Fibroblast of the aortic adventitia (primary cell): ENCODE measurements at places on chromosomes 2 and 18.

DNA sequence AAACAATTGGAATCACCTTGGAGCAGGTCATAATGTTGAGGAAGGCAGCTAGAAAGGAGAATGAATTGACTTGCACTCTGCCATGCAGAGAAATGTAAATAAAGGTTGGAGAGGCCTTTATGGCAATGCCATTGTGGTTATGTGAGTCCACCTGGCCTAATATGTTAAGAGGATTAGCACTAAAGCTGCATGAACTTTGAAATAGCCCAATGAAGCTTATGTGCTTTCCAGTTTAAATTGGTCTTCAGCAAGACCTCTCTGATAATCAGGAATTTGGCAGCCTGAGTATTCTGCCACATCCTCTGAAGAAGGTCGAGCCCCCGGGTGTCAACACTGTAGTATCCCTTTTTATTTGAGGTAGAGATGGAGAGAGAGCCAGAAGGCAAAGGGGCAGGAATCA lies 464.9 kb downstream of the CDH2 start:
- DNase-seq: no peak

GRCh38 chr2:104332731-104333130 lies 521.2 kb upstream of the POU3F3 start:
- DNase-seq: no peak

GRCh38 chr18:59957957-59958356 lies 58.2 kb downstream of the PMAIP1 start:
- peak; percentile 52 for DNase-seq

GRCh38 chr2:199855812-199856211 lies 4.8 kb upstream of the FTCDNL1 start:
- no peak for DNase-seq

GRCh38 chr2:150019063-150019462 lies 431.5 kb upstream of the MMADHC start:
- DNase-seq: no peak

DNA sequence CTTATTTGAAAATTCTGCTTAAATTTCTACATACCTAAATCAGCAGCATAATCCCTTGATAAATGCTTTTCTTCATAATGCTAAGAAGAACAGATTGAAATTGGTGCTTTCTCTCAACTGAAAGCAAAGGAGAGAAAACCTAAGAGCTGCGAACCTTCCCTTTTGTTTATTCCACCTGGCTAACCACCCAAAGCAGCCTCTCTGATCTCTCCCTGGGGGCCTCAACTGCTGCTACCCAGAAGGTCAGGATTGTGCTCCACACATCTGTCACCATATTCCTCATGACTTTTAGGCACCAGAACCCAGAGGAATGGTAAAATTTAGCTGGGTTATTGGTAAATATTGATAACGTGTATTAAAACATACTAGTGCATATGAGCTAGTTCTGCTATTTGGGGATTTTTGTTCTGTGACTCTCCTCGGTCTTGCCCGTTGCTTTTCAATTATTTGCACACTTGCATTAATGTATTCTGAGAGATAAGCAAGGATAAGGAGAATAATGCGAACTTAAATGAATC lies 334.1 kb downstream of the RIT2 start:
- DNase-seq: no peak

GRCh38 chr18:3725115-3725514 lies 275.1 kb downstream of the TGIF1 start:
- DNase-seq: no peak

GRCh38 chr2:164810843-164811242 lies 30.8 kb downstream of the COBLL1 start:
- DNase-seq: peak; percentile 59

DNA sequence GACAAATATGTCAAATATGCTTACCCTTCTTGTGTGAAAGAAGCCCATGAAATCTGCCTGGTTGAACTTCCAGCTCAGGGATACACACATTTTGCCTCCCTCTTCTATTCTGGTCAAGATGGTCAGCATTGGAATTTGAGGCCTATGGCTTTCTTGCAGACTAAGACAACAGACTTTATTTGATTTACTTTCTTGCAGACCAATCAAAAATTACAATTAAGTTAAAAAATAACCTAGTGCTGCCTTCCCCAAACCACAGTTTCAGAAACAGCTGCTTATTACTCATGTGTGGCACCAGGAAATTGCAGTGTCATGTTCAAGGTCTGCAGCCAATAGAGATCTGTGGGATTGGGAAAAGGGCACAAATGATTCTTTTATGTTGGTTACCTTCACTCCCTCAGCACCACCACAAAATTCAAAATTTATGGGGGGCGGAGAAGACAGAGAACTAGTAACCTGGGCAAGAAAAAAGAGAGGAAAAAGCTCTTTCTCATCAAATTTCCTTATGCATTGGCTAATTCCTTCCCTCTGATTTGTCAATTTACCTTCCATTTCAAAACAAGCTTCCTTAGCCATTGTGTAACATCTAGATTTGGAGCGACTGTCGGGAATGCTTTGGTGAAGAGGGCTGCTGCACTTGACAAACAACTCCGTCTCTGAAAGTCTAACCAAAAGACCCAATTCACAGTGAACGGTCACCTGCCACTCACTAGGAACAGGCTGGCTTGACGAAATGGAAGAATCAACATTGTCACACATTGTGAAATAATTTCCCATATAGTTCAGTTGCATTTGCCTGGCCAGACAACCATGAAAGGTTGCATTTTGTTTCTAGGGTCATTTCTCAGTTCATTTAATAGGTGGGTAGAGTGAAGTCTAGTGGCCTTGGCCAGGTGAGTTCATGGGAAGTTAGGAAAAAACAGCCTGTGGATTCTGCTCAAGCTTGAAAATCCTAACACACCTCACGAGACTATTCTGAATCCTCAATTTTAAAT lies 100.4 kb upstream of the FZD5 start:
- DNase-seq: peak; percentile 64

DNA sequence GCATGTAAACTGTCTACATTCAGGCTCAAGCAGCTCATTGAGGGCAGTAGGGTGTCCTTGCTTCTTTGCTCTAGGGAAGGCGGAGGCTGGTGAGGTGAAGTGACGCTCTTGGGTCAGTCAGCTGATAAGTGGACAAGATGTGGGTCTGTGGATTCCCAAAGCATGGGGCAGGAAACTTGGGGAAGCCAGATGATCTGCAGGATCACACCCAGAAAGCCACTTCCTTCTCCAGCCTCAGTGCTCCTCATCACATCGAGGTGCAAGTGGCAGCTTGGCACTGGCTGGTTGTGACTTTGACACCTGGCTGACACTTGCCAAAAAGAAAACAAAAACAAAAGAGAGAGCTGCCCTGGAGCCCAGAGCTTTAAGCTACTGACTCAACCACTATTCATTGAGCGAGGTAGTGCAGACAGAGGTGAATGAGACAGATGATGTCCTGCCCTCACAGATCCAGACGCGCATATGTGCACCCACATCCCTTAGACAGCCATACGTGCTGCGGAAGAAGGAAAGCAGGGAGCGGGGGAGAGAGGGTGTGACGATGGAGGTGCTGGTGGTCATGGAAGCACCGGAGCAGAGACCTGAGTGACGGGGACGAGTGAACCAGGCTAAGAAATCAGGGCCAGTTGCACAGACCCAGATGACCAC lies 3.1 kb upstream of the CIB4 start:
- no peak for DNase-seq

- no peak for DNase-seq
These were observed 229.8 kb downstream of the VAPA start for GRCh38 chr18:10143596-10143995.

- no peak for DNase-seq
These were observed 20.7 kb upstream of the NT5DC4 start for GRCh38 chr2:112699984-112700667.

- peak; percentile 82 for DNase-seq
These were observed 31.4 kb upstream of the DUSP2 start for GRCh38 chr2:96176661-96177060.

DNA sequence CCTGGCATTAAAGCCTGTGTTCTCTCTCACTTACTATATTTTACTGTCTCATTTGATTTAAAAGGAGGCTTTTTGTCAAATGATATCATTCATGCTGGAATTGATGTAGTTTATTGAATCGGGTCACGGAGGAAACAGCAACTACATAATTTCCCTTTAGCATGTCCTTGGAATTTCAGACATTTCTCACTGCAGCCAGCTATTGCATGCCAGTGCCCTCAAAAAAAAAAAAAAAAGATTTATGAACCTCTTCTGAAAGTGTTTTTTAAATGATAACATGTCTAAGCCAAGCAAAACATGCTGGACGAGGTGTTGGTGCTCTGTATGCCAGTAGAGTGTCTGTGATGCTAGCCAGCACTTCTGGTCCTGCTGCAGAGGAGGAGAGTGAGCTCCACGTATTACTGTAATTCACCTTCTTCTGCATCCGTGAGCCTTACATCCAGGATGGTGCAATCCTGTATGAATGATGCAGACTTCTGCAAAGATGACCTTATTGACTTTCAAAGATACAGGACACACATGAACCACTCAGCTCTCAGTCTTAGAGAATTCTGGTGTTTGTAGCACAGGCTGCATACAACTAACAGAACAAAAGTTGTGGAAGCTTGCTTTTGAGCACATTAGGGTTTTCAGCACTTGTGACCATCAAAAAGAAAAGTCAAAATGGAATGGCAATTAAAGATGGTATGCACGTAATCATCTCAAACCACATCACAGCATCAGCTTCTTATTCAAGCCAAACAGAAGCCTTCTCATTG lies 31.1 kb downstream of the UGP2 start:
- DNase-seq: peak; percentile 58

GRCh38 chr18:46767217-46767616 lies 10.4 kb upstream of the ST8SIA5 start:
- no peak for DNase-seq

DNA sequence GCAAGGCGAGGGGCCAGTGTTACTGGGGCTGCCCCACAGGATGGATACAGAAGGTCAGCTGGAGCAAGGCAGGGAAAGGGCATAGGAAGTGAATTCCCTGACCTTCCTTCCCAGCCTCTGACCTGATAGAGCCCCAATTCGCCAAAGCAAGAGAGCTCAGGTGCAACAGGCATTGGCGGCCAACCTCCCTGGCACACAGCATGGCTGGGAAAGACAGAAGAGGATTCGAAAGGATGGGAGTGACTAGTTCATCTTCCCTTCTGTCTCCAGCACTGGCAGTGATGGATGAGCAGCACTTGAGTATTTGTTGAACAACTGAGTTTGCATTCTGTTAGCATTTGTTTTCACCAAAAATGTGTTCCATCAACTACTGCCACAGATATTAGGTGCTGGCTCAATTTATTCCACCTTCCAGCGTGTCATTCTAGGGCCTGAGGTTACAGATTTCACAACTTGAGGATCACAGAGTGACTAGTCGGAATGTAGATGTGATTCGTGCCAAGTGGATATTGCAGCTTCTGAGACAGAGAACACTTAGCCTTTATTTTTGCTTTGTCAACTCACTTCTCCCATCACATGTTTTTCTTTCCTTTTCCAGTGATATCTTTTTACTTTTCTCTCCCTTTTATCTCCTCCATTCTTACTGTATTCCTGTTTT lies 6.2 kb downstream of the COPS8 start:
- peak; percentile 77 for DNase-seq

GRCh38 chr2:85064927-85065577 lies 68.1 kb upstream of the TCF7L1 start:
- no peak for DNase-seq

DNA sequence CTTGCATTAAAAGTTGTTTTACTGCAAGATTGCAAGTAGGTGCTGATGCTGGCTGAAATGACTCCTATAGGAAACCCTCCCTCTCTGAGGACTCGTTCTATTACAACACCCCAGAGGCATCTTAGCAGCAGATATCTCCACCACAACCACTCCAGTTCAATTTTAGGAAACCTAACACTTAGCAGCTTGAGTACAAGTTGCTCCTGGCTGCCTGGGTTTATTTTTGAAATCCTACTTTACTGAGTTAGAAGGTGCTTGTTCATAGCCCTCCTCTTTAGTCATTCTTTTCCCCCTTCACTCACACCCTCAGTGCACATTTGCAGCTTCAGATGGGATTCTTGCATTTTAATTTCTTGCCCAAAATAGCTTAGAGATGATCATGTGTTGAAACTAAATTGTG lies 111.5 kb downstream of the MTCL1 start:
- DNase-seq: peak; percentile 82

GRCh38 chr18:63061303-63061702 lies 258.3 kb downstream of the BCL2 start:
- no peak for DNase-seq

- DNase-seq: peak; percentile 2
These were observed 1113.9 kb upstream of the ACVR2A start for GRCh38 chr2:146730882-146731281.
